Activated naive CD4-positive, alpha-beta T cell treated with Interleukin-2 at 50 U/mL for 16 hours (primary cell): ENCODE measurements at places on chromosomes 4 and X.

DNA sequence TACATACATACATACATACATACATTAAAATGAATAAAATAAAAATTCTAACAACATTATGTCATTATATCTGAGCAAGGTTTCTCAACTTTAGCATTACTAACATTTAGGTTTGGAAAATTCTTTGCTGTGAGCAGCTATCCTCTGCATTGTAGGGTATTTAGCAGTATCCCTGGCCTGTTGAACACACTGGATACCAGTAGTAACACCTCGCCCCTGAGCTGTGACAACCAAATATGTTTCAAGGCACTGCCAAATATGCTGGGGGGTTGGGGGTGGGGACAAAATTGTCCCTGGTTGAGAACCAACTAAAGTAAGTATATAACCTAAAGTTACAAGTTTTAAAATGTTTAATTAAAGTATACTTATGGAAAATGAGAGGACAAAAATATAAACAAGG, 860.9 kb upstream of the FTHL17 start:
- no peak for DNase-seq

DNA sequence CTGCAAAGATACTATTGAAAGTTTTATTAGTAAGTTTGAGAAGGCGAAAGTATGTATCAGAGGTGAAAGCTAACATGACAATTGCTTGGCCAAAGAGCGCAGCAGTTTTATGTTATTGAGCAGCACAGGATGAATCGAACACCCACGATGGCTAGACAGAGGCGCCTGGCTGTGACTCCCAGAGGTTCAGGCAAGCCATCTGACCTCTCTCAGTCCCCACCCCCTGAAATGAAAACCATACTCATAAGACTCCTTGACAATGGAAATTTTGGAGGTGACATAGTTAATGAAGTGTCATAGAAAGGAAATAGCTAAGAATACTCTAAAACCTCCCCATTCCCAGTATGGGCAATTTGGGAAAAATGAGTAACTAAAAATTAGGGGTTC, 70.6 kb downstream of the MGST2 start:
- no peak for DNase-seq

DNA sequence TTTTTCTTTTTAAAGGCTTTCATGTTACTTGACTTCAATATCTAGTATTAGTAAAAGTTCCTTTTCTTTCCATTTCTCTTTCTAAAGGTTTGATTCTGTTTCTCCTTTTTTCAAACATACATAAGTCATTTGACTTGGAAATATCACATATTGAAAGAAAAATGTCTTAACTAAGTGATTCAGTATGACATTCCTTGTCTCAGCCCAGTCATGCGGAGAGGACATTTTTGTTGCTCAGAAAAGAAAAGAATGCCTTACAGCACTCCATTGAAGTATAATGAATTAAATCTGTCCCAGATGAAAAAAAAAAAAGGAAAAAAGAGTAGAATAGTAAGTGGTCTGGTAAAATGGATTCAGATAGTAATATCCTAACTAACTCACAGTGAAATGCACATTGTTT, 466.1 kb downstream of the ADGRL3 start:
- DNase-seq, result no peak

- peak; percentile 65 for DNase-seq
Measured at GRCh38 chrX:71533851-71534561, 1.1 kb downstream of the OGT start.

DNA sequence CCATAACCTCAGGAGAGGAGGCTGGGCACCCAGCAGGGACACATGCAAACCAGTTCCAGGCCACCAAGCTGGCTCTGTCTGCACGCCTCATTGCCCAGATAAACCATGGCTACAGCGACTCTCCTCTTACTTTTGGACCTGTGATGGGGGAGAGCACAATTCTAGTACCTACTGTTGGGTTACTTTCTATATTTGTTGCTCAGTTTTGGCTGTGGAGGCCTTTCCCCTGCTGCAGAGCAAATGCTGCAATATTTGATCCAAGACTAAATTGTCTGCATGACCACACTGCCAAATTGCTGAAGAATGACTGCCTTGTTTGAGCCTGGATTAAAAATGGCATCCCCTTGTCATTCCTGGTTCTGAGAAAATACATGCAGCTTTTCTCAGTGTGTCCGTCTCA, 253.5 kb downstream of the ARHGAP10 start:
- no peak for DNase-seq

GRCh38 chr4:8379771-8380170, 60.8 kb downstream of the ACOX3 start:
- no peak for DNase-seq

DNA sequence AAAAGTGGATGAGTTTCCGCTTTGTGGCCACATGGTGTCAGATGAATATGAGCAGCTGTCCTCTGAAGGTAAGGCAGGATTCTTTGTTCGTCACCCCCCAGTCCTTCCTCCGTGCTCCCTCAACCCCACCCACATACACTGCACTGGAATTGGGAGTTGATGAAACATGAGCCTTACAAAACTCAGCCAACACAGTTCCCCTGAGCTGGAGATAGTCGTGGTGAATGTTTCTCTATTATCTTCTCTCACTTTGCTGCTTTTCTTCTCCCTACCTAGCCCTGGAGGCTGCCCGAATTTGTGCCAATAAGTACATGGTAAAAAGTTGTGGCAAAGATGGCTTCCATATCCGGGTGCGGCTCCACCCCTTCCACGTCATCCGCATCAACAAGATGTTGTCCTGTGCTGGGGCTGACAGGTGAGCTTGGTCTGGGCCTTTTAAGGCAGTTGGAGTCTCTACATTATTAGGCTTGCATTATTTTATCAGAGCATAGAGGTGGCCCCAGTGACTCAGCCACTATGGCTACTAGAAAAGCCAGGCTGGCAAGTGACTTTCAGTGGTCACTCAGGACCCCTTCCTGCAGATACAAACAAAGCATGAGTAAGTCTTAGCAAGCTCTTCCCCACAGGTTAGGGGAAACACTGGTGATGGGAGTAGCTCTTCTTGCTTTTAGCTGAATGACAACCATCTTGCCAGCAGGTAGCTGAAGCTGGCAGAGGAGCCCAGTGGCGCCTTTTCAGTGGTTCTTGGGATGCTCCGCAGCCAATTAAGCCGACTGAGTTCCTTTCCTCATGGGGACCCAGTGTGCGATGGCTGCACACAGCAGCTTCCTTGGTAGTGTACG, 1.6 kb downstream of the RPL10 start:
- peak; percentile 39 for DNase-seq
